CD8-positive, alpha-beta T cell (primary cell): ENCODE measurements at places on chromosomes 16 and 17. TPM values are rescaled to one million over a fixed set of nuclear protein-coding genes. Genes with fewer than 3 reads are reported as not detected.

CFAP97D1 gene
- total RNA-seq = not detected

TBC1D28 gene
- not detected for total RNA-seq

CCDC78 gene
- total RNA-seq = 3.6 TPM

- no peak for DNase-seq
Measured at GRCh38 chr16:47927330-47927729, 228.5 kb downstream of the ABCC12 start.

GRCh38 chr16:65648101-65648500 is 526.2 kb upstream of the CDH11 start:
- DNase-seq = no peak

DNA sequence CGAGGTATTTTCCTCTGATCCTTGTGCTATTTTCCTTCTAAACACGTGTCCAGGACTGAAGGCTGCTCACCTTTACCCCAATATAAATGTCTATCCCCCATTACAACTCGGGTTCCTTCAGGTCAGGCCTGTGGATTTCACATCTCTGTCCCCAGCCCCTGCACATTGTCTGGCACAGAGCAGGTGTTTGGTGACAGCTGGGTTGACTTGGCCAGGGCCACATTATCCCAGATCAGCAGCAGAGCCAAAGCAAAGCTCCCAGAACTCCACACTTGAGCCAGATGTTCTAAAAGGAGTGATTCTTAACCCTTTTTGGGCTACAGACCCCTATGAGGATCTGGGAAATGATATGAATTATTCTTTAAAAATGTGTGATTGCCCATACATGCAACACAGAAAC is 18.0 kb upstream of the SPATA32 start:
- no peak for DNase-seq

DNA sequence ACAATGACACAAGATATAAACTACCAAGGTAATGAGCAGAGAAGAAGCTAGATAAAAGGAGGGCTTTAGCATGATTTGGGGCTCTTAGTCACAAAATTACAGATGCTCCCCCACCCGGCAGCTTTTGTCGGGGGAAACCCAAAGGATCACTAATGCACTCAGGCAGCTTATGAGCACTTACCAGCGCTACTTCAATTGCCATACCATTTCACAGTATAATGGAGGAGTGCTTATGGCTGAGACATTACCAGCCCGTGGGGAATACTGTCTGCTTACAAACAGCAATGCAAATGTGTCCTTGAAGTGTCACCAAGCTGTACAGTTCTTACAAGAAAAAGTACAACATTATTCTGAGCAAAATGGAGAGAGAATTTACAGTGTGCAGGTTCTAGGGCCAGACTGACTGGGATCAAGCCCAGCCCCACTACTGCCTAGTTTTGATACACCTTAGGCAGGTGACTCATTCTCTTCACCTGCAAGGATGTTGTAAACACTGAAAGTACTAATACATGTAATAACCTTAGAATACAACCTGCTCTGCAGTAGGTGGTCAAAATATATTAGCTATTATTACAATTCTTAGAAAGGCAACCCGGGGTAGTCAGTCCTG is 16.3 kb downstream of the ANKFY1 start:
- no peak for DNase-seq

DNA sequence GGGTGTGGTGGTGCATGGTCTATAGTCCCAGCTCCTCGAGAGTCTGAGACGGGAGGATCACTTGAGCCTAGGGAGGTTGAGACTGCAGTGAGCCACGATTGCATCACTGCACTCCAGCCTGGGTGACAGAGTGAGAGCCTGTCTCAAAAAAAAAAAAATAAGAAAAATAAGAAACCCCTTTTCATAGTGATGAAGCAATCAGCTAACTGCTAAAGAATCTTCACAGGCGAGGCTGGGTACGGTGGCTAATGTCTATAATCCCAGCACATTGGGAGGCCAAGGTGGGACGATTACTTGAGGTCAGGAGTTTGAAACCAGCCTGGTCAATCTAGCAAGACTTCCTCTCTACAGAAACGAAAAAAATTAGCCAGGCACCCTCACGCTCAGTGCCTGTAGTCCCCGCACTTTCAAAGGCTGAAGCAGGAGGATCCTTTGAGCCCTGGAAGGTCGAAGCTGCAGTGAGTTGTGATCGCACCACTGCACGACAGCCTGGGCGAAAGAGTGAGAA is 760 bp downstream of the SLFN12L start:
- DNase-seq = no peak

DNA sequence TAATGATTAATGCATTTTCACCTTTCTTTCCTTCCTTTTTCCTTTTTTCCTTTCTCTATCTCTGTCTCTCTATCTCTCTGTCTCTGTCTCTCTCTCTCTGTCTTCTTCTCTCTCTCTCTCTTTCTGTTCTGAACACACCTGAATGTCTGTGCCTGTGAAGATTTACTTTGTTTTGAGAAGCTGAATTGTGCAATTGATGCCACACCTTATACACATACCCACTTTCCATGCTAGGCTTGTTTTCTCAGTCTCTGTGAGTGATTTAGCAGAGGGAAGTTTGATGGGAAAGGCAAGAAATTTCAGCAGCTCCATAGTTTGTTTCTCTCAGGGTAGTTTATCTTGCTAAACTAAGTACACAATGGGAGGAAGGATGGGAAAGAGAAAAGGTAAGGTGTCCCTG is 9.3 kb upstream of the CAPNS2 start:
- DNase-seq = no peak
